Caco-2 (cell line): ENCODE measurements at places on chromosomes 7 and 10.

DNA sequence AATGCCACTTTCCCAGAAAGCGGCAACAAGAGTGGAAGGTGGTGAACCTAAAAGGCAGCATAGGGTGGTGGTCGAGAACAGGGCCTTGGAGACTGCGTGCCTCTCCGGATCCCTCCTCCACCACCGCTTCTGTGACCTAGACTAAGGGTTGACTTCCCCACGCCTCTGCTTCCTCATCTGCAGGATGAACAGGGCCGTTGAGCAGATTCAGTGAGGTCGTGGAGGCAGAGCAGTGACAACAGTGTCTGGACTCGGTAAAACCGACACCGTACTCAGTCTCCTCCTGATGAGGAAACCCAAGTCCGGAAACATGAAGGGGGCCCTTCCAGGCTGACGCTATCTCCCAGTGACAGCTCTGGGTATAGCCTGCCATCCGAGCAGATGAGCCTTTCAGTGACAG, 162.6 kb downstream of the CELF2 start:
- no peak overlapping the region for H3K4me3 ChIP-seq
- no peaks in the 10 kb centered on the region for H3K4me1 ChIP-seq
- H3K27me3 ChIP-seq: no peaks in the 10 kb centered on the region
- no peaks in the 10 kb centered on the region for H3K36me3 ChIP-seq
- no peak overlapping the region for H3K27ac ChIP-seq

DNA sequence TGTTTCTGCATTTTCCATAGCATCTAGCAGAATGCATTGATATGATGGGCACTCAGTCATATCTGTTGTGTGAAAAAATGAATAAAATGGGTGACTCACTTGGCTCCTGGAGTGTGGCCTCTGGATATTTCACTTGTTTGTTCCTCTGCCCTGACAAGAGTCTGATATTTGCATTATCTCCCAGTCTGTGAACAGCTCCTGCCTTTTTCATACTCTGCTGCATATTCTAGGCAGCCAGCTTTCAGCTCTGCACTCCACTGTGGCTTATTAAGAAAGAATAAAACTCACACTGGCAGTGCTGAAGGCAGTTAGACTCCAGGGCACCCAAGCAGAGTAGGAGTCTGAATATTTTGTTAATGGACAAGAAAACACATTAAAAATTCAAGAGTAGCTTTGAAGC, 623.9 kb downstream of the SORCS1 start:
- no peak overlapping the region for H3K4me3 ChIP-seq
- H3K27me3 ChIP-seq: no peaks in the 10 kb centered on the region
- no peaks in the 10 kb centered on the region for H3K4me1 ChIP-seq
- no peak for DNase-seq

DNA sequence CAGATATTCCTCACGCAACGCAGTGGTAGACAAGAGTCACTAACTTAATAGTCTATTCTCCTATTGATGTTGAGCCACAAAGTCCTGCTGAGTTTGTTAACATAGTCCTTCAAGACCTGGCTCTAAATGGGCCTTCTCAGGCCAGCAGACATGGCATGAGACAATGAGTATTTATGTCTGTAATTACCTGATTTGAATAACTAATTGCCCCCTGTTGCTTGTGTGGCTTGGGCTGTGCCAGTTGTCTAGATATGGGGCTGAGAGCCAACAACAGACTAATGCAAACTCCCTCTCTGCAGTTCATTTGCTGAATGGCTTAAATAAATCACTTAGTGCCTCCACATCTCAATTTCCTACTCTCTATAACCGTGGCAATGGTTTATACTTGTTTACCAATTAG, 65.5 kb upstream of the VWC2 start:
- no peak for DNase-seq
- no peaks in the 10 kb centered on the region for H3K4me1 ChIP-seq
- H3K36me3 ChIP-seq: no peaks in the 10 kb centered on the region
- no peak overlapping the region for H3K4me3 ChIP-seq
- H3K27me3 ChIP-seq: no peaks in the 10 kb centered on the region
- H3K27ac ChIP-seq: no peak overlapping the region

- H3K27me3 ChIP-seq: no peaks in the 10 kb centered on the region
- no peaks in the 10 kb centered on the region for H3K36me3 ChIP-seq
- H3K27ac ChIP-seq: no peak overlapping the region
- no peak overlapping the region for H3K4me3 ChIP-seq
- H3K4me1 ChIP-seq: peaks cover 10% of the 10 kb centered on the region
Observed at GRCh38 chr10:18455086-18455884, 196.1 kb downstream of the NSUN6 start.

GRCh38 chr10:80443531-80443974, 10.6 kb upstream of the TSPAN14 start:
- H3K4me3 ChIP-seq: no peak overlapping the region
- no peaks in the 10 kb centered on the region for H3K27me3 ChIP-seq
- peaks cover 44% of the 10 kb centered on the region for H3K4me1 ChIP-seq
- DNase-seq: no peak

DNA sequence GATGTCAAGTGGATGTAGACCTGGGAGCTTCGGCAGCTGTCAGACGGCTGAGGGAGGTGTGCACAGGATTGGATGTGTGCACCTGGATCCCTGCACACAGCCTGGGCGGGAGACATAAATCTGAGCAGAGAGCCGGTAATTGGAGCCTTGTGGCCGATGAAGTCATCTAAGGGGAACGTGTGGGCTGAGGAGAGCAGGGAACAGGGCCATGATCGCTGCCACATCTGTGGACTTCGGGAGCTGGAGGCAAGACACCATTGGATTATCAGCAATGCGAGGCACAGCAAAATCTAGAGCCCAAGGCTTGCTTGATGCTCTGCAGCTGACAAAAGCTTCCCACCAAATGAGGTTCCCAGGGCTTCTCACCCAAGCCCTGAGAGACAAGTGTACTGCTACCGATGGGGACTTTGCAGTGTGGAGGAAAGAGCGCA, 147.7 kb downstream of the PTPN20 start:
- DNase-seq: no peak
- no peaks in the 10 kb centered on the region for H3K4me1 ChIP-seq
- H3K36me3 ChIP-seq: no peaks in the 10 kb centered on the region
- peaks cover 9% of the 10 kb centered on the region for H3K27me3 ChIP-seq
- no peak overlapping the region for H3K4me3 ChIP-seq

DNA sequence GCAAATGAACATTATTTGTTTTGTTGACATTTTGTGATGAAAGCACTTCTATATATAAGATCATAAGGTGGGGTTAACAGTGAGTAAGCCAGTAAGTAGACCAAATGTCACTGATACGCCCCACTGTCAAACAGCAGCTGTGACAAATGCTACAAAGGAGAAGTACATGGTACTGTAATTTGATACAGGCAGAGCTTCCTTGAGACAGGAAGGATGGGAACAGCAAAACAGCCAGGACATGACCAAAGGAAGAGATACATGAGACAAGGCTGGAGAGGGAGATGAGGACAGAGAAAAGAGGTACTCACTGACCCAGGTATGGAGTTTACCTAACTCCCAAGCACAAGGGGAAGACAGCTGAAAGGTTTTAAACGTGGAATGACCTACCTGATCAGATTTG, 127.0 kb downstream of the SRPK2 start:
- no peak overlapping the region for H3K4me3 ChIP-seq
- no peaks in the 10 kb centered on the region for H3K36me3 ChIP-seq

- no peaks in the 10 kb centered on the region for H3K36me3 ChIP-seq
- DNase-seq: no peak
- H3K27ac ChIP-seq: no peak overlapping the region
Observed at GRCh38 chr7:98683514-98683913, 66.4 kb downstream of the NPTX2 start.

GRCh38 chr7:134935701-134936100, 50.6 kb upstream of the AGBL3 start:
- peaks cover 24% of the 10 kb centered on the region for H3K4me1 ChIP-seq
- H3K27ac ChIP-seq: no peak overlapping the region
- H3K4me3 ChIP-seq: no peak overlapping the region
- DNase-seq: no peak
- H3K27me3 ChIP-seq: no peaks in the 10 kb centered on the region

GRCh38 chr7:37510043-37510634, 61.5 kb upstream of the ELMO1 start:
- no peak overlapping the region for H3K27ac ChIP-seq
- H3K4me3 ChIP-seq: no peak overlapping the region
- H3K36me3 ChIP-seq: no peaks in the 10 kb centered on the region
- no peaks in the 10 kb centered on the region for H3K4me1 ChIP-seq
- no peak for DNase-seq

- peak overlapping the region; percentile 98 for H3K27ac ChIP-seq
- H3K27me3 ChIP-seq: no peaks in the 10 kb centered on the region
- no peaks in the 10 kb centered on the region for H3K36me3 ChIP-seq
- no peak overlapping the region for H3K4me3 ChIP-seq
- DNase-seq: peak; percentile 97
Observed at GRCh38 chr7:98418636-98419315, 17.9 kb upstream of the BAIAP2L1 start.

DNA sequence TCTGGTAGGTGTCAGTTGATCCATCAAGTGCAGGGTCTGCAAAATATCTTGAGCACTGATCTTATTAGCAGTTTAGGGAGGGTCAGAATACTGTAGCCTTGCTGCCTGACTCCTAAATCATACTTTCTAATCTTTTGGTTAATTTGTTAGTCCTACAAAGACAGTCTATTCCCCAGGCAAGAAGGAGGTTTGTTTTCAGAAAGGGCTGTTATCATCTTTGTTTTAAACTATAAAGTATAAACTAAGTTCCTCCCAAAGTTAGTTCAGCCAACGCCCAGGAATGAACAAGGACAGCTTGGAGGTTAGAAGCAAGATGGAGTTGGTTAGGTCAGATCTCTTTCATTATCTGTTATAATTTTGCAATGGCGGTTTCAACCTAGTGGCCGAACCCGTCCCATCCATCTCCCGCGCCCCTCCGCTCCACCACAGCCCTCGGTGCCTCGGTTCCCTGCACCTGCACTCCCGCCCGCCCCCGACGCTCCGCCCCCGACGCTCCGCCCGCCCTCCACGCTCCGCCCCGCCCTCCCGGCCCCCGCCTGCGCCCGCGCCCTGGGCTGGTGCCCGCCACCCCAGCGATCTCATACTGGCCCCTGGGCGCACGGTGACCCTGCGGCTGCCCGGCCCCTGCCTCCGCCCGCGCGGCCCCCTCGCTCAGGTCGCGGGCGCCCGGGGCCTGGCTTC, at the start of gene ADCK2:
ADCK2 (plus strand) TSS at position 564 of the 681 bp plus-strand sequence. CDS start 386 bp downstream, outside the sequence.
- DNase-seq: peak; percentile 61
- H3K27me3 ChIP-seq: no peaks in the 10 kb centered on the region
- H3K36me3 ChIP-seq: no peaks in the 10 kb centered on the region
- H3K4me1 ChIP-seq: 0 out of 2 replicates have a peak, but pooled peaks cover 3% of the 10 kb centered on the region
- H3K27ac ChIP-seq: peak within 1 kb of the TSS; percentile 31

DNA sequence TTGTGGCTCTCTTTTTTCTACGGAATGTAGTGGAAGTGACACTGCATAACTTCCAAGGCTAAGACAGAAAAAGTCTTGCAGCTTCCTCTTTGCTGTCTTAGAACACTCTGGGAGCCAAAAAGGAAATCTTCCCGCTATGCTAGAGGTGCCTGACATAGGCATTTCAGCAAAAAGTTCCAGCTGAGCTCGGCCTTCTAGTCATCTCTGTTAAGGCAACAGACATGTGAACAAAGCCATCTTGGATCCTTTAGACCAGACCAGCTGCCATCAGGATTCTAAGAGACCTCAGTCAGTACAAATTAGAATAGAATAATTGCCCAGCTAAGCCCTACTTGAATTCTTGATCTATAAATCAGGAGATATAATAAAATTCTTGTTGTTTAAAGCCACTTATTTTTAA, 16.3 kb upstream of the COL1A2 start:
- H3K4me1 ChIP-seq: no peaks in the 10 kb centered on the region
- H3K4me3 ChIP-seq: no peak overlapping the region
- H3K36me3 ChIP-seq: no peaks in the 10 kb centered on the region
- no peaks in the 10 kb centered on the region for H3K27me3 ChIP-seq
- no peak overlapping the region for H3K27ac ChIP-seq

DNA sequence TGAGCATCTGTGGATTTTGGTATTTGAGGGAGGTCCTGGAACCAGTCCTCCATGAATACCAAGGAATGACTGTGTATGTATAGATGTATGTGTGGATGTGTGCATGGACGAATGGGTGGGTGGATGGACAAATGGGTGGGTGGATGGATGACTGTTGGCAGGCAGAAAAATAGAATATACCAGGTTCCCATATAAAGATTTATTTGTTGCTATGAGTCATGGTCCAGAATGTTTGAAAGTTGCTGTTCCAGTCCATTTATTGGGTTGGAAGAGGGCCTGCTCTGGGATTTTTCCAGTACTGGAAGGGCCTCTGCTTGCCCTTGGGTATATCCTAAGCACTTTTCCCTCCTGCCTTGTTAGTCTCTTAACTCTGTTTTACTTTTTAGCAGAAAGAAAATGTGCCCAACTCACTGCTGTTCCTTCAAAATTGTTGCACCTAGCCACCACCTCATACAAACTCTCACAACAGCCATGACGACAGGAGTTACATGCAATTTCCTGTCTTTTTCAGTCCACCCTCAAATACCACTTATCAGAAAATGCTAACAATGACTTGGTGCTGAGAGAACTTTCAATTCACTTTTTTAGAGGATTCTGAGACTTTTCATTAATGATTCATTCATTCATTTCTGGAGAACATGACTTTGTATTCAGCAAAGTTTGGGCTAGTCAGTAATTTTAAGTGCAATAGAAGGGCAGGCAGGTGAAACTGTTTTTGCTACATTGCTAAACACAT, 108.1 kb downstream of the EEPD1 start:
- no peaks in the 10 kb centered on the region for H3K27me3 ChIP-seq
- DNase-seq: no peak
- no peak overlapping the region for H3K4me3 ChIP-seq

DNA sequence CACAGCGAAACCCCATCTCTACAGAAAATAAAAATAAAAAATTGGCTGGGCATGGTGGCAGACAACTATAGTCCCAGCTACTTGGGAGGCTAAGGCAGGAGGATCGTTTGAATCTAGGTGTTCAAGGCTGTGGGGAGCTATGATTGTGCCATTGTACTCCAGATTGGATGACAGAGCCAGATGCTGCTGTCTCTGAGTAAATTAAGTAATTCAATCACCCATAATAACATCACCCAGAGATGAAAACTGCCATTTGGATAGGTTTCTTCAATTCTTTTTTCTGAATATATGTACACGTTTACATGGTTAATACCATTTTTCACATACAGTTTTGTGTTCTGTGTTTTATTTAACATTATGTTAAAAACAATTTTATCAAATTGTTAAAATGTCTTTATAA, 79.3 kb downstream of the WIPF3 start:
- H3K36me3 ChIP-seq: no peaks in the 10 kb centered on the region
- no peak overlapping the region for H3K27ac ChIP-seq
- H3K27me3 ChIP-seq: no peaks in the 10 kb centered on the region
- no peak for DNase-seq
